ENCODE measurements at places on chromosomes 7 and 10. TPM values are rescaled to one million over a fixed set of nuclear protein-coding genes. Genes with fewer than 3 reads are reported as not detected.

DNA sequence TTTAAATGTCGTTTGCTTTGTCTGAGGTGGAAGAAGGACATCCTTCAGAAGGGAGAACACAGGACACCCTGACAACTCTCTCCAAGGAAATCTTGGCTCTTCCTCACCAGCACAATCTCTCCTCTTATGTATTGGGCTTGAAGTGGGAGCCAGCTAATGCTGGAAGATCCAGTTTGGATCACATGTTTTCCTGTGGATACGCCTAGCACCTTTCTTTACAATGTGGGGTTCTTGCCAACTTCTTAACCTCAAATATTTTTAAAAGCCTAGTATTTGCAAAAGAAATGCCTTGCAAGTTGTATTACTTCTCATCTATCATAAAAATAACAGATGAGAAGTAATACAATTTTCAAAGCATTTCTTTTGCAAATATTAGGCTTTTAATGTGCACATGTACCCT lies 76.4 kb downstream of the FRMD4A start:
- DNase-seq: no peak

GHRHR gene
- not detected for total RNA-seq

DNA sequence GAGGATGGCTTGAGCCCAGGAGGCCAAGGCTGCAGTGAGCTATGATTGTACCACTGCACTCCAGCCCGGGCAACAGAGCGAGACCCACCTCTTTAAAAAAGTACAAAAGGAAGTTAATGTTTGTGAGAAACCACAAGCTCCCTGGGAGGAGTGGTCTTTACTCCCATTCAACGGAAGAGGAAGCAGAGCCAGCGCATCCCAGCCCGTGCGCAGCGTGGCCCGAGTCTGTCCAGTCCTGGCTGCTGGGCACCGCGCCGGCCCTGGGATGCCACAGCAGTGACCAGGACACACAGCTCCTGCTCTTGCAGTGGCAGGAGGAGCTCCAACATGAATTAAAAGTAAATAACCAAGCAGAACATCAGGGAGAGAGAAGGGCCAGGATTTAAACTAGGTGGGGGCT lies 68.4 kb downstream of the ELFN1 start:
- DNase-seq: no peak

DNA sequence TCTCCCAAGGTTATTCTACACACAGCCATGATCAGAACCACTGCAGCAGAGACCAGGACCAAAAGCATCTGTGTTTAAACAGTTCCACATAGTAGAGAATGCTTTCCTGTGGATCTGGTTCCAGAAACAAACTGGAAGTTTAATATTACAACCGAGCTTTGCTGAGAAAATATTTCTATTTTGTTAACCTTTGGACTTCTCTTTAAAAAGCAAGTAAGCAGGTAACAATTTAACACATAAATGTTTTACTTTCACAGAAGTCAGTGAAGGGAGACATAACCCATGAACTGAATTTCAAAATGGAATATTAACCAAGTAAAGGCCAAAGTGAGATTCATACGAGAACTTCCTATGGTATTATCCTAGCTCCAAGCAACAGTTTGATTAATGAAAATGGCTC lies 98.6 kb upstream of the PHYHIPL start:
- DNase-seq: no peak

SHH gene
- total RNA-seq: 9.6 TPM

GRCh38 chr7:131124867-131125266 lies 202.8 kb upstream of the MKLN1 start:
- DNase-seq: no peak

DNA sequence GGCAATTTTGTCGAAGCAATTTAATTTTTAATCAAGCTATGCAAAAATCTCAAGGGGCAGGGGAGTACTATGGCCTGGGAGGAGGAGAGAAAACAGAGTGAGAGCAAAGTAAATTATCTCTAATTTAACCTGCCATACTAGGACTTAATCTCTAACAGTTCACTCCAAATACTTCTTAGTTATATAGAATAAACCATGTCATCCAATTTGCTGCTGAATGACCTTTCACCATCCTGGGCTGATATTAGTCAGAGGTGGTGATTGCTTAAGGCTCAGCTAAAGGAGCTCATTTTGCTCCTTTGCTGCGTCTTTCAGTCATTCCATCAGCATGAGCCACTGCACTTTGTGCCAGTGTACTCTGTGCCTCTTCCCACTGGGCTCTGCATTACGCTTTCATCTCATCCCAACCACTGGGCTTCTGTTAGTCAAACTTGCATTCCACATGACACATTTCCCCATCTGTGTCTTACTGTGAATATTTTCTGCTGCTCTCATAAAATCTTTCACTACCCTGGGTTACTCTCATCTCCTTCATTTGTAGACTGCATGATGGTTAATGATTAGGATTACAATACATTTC lies 84.3 kb downstream of the CD36 start:
- no peak for DNase-seq

DNA sequence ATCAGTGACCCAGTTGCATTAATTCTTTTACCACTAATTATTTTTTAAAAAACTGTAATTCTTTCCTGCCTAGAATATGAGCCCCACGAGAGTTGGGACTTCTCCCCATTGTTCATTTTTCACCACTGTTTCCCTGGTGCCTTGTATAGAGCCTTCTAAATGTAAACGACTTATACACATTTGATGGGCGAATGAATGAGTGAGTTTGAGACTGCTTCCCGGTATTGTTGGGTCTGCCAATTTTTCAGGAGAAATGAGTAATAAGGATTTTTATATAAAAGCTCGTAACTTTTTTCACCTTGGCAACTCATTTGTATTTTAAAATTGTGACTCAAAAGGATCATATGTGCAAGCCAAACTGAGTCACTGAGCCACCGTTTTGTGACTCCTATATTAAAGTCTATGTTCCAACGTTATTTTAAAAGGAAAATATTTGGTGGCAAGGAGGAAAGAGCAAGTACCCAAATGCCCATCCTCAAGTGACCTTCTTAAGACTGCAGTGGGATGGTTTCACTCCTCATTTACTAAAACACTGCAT lies 621.3 kb downstream of the KCNMA1 start:
- no peak for DNase-seq

ARHGEF35 gene
- 0.51 TPM for total RNA-seq

- no peak for DNase-seq
Measured at GRCh38 chr10:14820010-14820774, 17.6 kb downstream of the CDNF start.

- DNase-seq: no peak
Measured at GRCh38 chr10:9198611-9199010, 1144.1 kb downstream of the GATA3 start.

DNA sequence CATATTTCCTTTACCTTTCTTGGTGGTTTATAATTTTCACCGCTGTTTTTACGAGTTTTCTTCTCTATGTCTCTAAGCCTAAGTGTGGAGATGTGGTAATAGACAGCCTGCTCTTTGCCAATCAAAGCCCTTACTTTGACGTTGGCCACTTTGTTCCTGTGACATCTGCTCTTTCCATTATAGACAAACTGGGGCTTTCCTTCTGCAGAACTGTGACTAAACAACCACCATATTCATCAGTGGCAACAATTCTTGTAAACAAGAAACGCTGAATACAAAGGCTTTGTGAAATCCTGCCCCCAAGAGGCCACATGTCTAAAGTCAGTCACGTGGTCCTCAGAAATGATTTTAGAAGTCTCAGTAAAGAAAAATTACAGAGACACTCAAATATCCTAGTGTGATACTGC lies 59.6 kb upstream of the CAPZA2 start:
- DNase-seq: peak; percentile 59

DNA sequence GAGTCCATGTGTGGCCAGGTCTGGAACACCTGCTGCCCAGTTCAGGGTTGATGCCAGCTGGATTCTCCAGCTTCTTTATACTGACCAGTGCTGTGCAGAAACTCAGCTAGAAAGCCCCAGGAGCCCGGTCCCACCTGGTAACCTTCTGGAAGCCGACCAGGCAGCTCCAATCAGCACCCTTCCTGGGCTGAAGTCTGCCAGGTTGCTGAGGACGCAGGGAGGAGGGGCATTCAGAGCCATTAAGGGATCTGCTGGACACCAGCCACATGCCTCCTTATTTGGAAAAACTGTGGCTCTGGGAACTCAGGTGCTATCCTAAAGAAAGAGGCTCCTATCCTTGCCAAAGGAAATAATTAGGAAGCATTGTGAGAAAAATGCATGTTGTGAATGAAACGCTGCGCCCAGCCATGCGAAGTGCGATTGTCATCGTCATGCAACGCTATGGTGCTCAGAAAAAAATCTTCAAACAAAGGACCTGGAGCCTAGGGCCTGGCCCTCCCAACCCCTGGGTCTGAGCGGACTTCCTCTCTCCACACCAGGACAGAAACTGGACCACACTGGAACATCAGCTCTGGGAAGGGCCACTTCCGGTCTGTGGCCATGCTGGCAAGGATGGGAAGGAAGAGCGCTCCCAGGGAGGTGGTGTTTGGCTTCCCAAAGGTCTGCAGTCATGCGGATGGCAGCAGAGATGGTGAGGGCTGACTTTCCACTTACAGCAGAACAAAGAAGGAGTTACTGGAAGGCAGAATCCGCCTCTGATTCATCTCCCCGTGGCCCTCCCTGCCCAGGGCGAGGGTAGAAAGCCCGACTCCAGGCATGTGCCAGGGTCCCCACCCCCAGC lies 90.1 kb downstream of the FAM53B start:
- DNase-seq: no peak

DNA sequence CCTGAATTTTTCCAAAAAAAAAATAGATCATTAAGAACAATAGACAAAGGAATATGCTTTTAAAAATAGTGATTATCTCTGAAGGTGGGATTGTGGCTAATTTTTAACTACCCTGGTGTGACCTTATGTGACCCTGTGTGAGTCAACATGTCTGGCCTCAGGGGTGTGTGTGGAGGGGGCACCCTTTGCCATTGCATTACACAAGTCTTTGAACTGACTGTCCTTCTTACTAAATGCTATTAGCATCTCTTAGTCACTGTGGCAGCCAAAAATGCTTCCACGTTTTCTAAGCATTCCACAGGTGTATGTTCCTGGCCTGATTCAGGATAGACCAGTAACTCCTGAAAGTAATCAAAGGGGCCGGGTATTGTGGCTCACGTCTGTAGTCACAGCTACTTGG lies 175.4 kb downstream of the MGMT start:
- no peak for DNase-seq

- DNase-seq: no peak
Measured at GRCh38 chr10:11687357-11687771, 54.8 kb upstream of the ECHDC3 start.

GRCh38 chr10:13970236-13970956 lies 360.3 kb downstream of the FRMD4A start:
- DNase-seq: no peak

ZNF12 gene
- total RNA-seq: 27.7 TPM

CPXM2 gene
- 56.1 TPM for total RNA-seq

GFRA1 gene
- total RNA-seq: 4.1 TPM

DNA sequence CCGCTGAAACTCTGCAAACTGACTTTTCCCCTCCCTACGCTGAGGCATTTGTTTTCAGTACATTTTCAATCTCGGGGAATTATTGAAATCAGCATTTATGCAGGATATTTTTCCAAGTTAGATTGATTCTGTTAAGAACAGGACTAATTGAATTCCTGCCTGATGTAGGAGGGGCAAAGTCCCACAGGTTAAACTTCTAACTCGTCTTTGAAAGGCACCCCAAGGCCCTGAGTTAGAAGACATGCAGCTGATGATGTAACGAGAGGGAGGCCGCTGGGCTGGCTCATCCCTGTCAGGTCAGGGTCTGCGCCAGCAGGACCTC lies 253.1 kb downstream of the CELF2 start:
- no peak for DNase-seq

- DNase-seq: no peak
Measured at GRCh38 chr7:133401225-133401624, 148.3 kb downstream of the EXOC4 start.

DNA sequence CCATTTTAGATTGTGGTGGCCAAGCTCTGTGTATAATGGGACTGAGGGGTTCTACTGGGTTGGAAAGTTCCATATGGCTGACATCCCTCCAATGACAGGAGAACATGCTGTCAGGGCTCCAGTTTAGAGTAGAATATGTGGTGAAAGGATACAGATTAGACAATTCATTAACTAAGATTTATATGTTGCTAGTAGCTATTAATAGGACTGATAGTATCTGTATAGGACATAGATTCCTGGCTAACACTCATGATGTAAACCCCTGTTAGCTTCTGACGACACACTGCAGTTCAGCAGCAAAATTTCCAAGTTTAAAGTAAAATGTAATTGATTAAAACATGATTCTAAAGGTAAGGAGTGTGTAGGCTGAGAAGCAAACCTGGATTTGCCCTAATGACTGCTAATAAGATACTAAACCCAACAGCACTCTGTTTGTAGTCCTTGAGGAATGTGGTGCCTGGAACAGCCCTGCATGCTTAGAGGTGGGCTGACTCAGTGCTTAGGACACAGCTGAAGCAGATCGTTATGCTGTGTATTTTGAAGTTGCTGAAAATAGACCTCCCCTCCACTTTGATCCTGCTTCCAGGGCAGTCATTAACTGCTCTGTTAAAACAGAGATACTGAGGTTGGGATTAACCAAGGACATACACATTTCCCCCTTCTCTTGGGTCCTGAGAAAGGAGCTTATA lies 1129.6 kb downstream of the SORCS3 start:
- DNase-seq: no peak

DOCK1 gene
- total RNA-seq: 56.5 TPM

- peak; percentile 81 for DNase-seq
Measured at GRCh38 chr7:27108390-27109127, 6.1 kb upstream of the HOXA2 start.

HOXA2 gene
- total RNA-seq: 3.2 TPM

DNA sequence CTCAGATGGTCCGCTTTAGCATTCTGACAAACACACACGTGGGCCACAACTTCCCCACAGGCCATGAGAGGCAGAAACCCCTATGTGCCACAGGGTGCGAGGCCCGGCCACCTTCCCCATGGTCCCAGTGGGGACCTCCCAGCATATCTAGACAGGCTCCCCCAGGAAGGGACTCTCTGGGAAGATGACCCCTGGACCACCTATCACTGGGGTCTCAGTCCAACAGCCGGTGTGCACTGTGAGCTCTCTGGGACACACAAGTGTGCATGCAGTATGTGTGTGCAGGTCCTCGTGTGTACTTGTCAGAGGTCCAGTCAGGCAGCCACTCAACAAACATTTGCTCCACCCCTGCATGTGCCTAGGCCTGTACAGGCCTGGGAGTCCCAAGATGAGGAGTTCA lies 18.7 kb downstream of the GRID1 start:
- no peak for DNase-seq

GRCh38 chr10:132957981-132958882 lies 15.9 kb upstream of the CFAP46 start:
- DNase-seq: no peak

DNA sequence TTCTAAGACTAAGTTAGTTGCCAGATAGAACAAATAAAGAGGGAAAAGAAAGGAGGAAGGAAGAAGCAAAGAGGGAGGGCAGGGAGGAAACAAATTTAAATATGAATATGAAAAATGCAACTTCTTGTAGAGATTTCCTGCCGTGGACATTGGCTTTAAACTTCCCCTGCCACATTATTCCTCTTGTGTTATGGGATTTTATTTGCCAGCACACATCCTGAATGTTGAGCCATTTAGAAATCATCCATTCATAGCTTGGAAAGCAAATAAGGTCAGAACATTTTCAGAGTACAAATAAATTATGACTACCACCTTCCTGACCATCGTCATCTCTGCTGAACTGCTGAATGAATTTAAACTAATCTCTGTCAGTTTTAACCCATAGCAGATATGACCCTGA lies 911.9 kb upstream of the LRRN3 start:
- DNase-seq: no peak

ZNF425 gene
- total RNA-seq: 1.4 TPM

Data from mucosa of descending colon (tissue), 3 donors.